A172 (cell line): ENCODE measurements at places on chromosomes 1 and 21.

GRCh38 chr1:8867878-8868567 is 10.5 kb downstream of the ENO1 start:
- no peak for DNase-seq

GRCh38 chr1:102970496-102971078 is 137.7 kb downstream of the COL11A1 start:
- DNase-seq = peak; percentile 53

- DNase-seq = peak; percentile 95
Observed at GRCh38 chr1:215631489-215631888, 64.4 kb downstream of the KCTD3 start.

DNA sequence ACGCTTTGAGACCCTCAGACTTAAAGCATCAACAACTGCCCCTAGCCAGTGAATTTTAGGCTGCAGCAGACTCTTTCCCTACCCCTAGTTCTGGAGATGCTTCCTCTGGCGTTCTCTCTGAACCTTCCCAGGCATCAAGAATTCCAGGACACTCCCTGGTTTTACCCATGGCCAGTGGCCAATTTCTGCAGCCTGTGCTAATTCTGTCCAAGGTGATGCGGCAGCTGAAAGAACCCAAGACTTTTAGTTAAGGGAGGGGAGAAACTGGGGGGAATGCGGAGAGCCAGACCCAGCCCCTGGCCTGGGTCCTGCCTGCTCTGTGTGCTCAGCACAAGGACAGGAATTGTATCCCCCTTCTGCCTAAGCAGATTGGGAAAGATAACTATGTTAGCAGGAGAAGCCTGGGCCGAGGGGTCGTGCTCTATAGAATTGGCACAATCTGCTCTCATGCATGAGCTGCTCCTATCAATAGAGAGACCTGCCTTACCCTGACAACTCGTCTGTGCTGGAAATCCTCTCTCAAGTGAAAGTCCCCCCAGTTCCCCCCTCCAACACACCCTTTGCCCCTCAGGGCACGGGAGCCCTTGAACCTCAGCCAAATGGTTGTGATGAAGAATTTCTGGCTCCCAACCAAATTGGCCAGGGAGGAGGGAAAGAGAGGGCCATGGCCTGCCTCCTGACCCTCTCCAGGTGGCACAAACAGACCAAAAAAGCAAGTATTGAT is 5.4 kb upstream of the GJA8 start:
- DNase-seq = no peak

DNA sequence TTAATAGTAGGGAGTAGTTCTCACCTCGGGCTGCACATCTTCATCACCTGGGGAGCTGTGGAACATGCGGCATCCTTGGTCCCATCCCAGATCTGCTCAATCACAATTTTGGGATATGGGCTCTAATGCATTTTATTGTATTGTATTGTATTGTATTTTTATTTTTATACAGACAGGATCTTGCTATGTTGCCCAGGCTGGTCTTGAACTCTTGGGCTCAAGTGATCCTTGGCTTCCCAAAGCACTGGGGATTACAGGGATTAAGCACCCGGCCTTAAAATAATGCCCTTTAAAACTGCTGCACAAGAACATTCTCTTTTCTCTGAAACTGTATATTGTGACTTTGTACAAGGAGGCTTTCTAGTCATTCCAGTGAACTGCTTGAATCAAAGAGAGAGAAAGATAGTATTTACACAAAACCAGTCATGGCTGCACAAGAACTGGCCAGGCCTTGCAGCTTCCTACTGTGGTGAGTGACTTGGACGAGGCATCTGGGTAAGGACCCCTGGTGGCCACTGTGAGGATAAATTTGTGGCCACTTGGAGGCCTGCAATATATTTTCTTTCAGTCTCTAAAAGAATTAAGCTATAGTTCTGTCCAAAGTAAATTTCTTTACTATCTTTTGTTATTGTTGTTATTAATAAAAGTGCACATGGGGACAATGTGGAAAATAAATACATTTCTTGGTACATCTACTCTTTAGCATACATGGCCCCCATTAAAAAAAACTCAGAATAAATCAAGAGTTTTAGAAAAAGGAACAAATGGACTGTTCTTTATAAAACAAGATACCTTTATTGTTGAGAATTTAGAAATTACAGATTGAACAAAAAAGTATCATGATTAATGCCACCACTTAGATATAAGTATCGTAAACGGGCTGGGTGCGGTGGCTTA is 48.0 kb downstream of the TBCE start:
- DNase-seq = peak; percentile 78

- peak; percentile 82 for DNase-seq
Observed at GRCh38 chr1:205444931-205445645, 10.8 kb downstream of the BLACAT1 start.

GRCh38 chr1:67192902-67193301 is 26.6 kb downstream of the IL23R start:
- DNase-seq = no peak

DNA sequence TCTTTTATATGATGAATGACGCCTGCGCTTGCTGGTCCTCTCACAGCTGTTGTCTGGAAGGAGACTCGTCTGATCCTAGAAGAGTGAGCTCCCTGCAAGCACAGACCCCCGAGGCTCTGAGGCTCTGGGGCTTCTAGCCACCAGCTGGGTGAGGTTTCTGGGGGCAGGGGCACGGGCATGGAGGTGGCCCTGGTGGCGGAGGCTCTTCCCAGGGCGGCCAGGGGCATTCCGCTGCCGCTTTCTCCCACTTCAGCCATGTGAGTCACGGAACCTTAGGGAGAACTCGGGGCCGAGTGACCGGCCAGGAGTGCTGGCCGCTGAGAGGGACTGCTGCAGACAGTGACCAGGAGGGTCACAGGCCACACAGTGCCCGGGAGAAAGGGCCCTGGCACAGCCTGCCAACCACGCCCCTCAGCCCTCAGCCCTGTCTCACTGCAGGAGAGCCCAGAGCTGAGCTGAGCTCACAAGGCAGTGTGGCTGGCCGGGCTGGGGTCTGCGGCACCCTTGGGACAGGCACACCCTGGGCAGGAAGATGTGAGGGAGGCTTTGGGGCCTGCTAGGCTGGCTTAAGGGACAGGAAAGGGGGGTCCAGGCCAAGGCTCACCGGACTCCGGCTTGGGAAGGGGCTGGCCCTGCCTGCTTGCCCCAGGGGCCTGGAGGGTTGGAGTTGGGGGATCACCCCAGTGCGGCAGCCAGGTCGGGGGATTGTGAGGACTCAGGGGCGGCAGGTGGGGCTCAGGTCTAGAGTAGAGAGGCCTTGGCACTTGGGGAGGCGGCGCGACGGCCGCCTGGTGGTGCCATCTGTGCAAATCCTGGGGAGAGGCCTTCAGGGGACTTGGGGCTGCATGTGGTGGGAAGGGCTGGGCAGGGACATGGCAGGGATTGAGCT is 35.7 kb downstream of the MORN1 start:
- DNase-seq = no peak

DNA sequence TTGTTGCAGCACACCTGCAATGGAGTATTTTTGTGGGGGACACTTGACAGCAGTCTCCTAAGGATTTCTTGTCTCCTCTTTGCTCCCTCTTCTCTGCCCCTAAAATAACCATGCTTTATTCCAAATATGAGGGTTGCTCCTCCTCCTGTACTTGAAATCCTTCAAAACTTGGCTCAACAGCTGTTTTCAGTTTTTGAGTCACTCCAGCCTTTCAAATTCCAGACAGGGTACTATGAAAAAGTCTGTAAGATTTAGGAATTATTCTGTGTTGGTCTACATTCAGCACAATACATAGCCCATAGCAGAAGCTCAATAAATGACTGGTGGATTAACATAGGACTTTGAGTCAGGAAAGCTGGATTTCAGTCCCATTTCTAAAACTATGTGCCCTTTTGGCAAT is 5.5 kb downstream of the AP4B1 start:
- DNase-seq = no peak

GRCh38 chr1:202639500-202639899 is 70.8 kb downstream of the SYT2 start:
- peak; percentile 45 for DNase-seq

GRCh38 chr21:34614628-34615486 is at the start of gene RCAN1:
Gene RCAN1 (minus strand): TSS chr21:34615113. CDS start chr21:34615011, 102 bp downstream.
- peak; percentile 96 for DNase-seq
